Iris pigment epithelial cell (primary cell): ENCODE measurements at places on chromosomes 3 and 15.
A peak's percentile ranks its signal among the peaks of the same experiment; 100 is the strongest.

GRCh38 chr3:45079715-45080114 lies 53.6 kb downstream of the CLEC3B start:
- DNase-seq, result no peak

- no peak for DNase-seq
Observed at GRCh38 chr3:135100366-135100765, 305.3 kb downstream of the EPHB1 start.

- no peak for DNase-seq
Observed at GRCh38 chr3:128390867-128391266, 75.8 kb downstream of the DNAJB8 start.

GRCh38 chr3:143203848-143204247 lies 84.3 kb downstream of the CHST2 start:
- DNase-seq, result peak; percentile 61

DNA sequence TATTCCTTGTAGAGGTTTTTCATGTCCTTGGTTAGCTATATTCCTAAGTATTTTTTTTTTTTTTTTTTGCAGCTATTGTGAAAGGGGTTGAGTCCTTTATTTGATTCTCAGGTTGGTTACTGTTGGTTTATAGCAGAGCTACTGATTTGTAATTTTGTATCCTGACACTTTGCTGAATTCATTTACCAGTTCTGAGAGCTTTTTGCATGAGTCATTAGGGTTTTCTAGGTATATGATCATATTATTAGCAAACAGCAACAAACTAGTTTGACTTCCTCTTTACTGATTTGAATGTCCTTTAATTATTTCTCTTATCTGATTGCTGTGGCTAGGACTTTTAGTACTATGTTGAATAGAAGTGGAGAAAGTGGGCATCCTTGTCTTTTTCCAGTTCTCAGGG lies 737.4 kb downstream of the ZNF385D start:
- no peak for DNase-seq

DNA sequence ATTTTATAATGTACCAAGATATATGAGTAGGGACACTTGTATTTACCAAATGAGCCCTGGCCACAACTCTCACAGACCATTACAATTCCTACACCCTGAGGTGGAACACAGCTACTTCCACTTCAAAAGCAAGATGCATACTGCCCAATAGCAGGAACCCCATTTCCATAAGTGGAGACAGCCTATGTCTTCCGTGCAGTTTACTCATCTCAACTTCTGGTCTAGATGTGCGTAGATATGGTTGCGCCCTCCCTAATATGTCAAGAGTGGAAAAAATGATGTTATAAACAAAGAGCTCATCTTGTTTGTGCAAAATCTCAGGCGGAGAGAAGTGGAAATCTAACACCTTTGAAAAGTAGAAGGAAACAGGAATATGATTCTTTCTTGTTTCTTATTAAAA lies 44.6 kb downstream of the RAB27A start:
- DNase-seq, result no peak

DNA sequence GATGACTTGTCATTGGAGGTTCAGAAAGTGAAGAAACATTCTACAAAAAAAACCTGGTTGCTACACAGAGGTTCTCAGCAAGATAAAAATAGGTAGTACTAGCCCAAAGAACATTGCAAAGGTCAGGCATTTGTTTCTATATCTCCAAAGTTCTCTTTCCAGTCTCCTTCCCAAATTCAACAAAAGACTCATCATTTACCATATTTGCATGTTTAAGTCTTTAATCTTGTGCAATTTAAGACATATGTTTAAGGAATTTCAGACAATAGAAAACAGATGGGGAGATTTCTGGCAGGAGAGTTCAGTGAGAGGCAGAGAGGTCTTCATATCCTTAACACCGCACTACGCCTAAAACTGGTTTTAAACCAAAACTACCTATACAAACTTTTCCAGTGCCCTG lies 173.8 kb upstream of the THBS1 start:
- peak; percentile 36 for DNase-seq

- no peak for DNase-seq
Observed at GRCh38 chr3:141540531-141540930, 53.7 kb downstream of the RASA2 start.

- no peak for DNase-seq
Observed at GRCh38 chr3:38107911-38108648, 28.8 kb downstream of the ACAA1 start.
